Fibroblast of the aortic adventitia (primary cell): ENCODE measurements at places on chromosomes 11 and 22. TPM values are rescaled to one million over a fixed set of nuclear protein-coding genes. Genes with fewer than 3 reads are reported as not detected.

ENTHD1 gene
- total RNA-seq, result not detected in 2 replicates

MRGPRX4 gene
- total RNA-seq, result not detected in 2 replicates

TANGO2 gene
- total RNA-seq, result 25.7 and 41.7 TPM in 2 replicates

OR51G2 gene
- total RNA-seq, result not detected in 2 replicates

ASCL2 gene
- not detected in 2 replicates for total RNA-seq

TBX1 gene
- 2.8 TPM in 1 of 2 replicates, not detected in the other for total RNA-seq

ADORA2A gene
- 0.45 and 0.74 TPM in 2 replicates for total RNA-seq

ABTB2 gene
- 0.82 and 1.7 TPM in 2 replicates for total RNA-seq

SCO2 gene
- total RNA-seq, result 0.49 and 3.4 TPM in 2 replicates

CHRM1 gene
- total RNA-seq, result not detected in 2 replicates

OR52I2 gene
- not detected in 2 replicates for total RNA-seq

OR6A2 gene
- total RNA-seq, result 0.27 and 0.33 TPM in 2 replicates

DNA sequence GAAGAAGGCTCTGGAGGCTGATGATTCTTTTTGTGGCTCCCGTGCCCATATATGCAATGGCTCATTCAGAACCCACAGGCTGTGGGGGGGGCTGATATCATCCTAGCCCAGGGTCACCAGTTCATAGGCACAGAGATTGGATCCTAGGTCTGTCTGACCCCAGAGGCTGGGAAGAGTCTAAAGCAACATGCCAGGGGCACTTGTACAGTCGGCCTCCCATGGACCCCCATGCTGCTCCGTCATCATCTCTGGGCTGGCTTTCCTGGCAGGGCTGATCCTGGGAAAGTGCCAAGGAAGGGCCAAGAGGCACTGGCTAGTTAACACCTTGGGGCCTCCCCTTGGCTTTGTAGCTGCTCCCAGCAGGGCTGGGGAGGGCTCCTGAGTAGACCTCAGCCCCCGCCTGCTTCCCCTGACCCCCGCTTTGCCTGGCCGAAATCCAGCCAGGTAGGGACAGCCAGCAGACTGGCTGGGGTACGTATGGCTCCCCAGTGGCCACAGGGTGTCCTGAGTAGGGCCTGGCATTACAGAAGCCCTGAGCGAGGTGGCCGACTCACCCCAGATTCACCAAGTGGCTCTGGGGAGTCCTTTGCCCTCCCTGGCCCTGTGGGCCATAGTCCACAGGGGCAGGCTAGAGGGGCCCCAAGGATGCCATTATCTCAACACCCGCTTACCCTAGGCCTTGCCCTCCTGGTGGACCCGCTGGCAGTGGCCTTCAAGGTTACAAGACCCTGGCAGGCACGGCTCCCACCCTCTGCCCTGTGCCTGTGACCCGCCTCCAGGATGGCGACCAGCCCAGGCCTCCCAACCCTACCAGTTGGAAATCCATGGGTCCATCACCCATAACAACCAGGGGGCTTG lies 22.5 kb downstream of the FADS3 start:
- no peak for DNase-seq

- peak; percentile 91 for DNase-seq
Measured at GRCh38 chr11:86818462-86819192, 18.3 kb downstream of the PRSS23 start.

- DNase-seq, result peak; percentile 30
Measured at GRCh38 chr22:49789289-49790141, 38.2 kb downstream of the BRD1 start.

GRCh38 chr11:111909378-111909777 lies 2.2 kb downstream of the CRYAB start:
- no peak for DNase-seq

GRCh38 chr11:40104941-40105550 lies 1354.4 kb downstream of the LRRC4C start:
- DNase-seq, result no peak

GRCh38 chr11:131924457-131925201 lies 554.2 kb downstream of the NTM start:
- peak; percentile 65 for DNase-seq

DNA sequence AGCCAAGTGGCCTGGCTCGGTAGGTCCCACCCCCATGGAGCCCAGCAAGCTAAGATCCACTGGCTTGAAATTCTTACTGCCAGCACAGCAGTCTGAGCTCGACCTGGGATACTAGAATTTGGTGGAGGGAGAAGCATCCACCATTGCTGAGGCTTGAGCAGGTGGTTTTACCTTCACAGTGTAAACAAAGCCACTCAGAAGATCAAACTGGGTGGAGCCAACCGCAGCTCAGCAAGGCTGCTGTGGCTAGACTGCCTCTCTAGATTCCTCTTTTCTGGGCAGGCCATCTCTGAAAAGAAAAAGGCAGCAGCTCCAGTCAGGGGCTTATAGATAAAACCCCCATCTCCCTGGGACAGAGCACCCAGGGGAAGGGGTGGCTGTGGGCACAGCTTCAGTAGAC lies 22.3 kb upstream of the OR5B21 start:
- DNase-seq, result no peak

GRCh38 chr11:19472679-19473078 lies 231.9 kb upstream of the E2F8 start:
- peak; percentile 75 for DNase-seq

DNA sequence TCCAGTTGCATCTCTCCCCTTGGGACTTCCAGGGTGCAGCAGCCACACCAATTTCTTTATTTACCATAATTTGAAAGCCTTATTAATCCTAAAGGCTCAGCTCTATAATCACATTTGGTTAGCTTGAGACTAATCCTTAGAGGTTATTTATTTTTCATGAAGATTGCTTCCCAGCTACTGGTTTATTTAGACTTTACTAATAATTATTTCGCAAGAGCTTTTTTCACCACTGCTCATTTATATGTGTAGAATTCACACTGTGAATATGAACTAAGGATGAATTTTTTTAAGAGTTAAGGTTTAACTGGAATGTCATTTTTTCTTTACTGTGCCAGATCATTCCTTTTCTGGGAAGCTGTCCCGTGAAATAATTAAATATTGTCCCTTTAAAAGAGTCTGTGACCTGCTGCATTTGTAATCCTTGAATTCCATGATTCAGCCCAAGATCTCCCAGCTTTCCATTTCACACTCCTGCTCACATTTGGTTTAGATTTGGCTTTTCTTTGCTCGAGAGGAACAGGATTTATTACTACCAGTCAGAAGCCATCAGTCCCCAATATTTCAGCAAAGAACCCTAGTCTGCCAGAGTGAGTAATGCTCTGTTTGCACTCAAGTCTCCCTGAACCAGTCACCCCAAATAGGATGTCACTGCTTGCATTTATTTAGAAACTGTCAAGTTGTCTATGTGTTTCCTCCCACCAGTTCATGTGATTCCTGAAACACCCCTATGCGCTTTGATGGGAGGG lies 4.4 kb upstream of the CD44 start:
- DNase-seq, result peak; percentile 64

- no peak for DNase-seq
Measured at GRCh38 chr22:46659791-46660186, 39.6 kb downstream of the GRAMD4 start.

GRCh38 chr11:33013755-33014154 lies 1.9 kb upstream of the DEPDC7 start:
- no peak for DNase-seq

DNA sequence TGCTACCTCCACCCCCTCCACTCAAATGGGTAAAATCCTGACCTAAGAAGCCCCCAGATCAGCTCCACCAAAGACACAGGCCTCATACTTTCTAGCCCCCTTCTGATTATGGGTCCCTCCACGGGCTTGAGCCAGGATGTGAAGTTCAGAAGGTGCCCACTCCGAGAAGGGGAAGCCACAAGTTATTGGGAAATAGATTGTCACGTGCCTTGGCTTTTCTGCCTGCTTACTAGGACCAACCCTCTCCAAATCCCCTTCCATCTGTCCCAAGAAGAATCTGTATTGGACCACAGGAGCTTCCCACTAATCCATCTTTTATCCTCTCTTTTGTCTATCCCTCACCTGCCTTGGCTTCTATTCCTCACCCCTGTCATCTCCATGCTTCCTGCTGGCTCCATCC lies 3.0 kb upstream of the NRGN start:
- no peak for DNase-seq

DNA sequence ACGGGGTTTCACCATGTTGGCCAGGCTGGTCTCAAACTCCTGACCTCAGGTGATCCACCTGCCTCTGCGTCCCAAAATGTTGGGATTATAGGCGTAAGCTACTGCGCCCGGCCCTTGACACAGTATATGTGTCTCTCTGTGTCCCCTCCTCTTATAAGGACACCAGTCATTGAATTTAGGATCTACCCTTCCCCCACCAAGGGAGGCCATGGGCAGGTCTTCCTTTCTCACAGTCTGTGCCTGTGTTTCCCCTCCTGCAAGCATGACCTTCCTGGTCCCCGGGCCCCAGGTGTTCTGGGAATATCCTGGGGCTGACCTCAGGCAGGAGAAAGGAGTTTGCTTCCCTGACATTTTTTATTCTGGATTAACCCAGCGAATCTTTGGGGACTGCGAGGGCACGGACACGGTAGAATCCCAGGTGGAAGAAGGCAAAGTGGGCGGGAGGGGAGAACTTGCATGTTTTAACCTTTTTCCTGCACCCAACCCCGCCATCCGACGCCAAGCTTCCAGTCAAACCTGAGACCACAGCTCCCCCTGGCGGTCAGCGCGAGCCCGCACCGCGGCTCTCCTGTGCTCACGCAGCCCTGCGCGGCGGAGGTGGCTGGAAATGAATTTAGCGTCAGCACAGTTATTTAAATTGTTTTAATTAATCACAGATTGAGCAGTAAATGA lies 42.1 kb upstream of the ISX start:
- peak; percentile 4 for DNase-seq

DNA sequence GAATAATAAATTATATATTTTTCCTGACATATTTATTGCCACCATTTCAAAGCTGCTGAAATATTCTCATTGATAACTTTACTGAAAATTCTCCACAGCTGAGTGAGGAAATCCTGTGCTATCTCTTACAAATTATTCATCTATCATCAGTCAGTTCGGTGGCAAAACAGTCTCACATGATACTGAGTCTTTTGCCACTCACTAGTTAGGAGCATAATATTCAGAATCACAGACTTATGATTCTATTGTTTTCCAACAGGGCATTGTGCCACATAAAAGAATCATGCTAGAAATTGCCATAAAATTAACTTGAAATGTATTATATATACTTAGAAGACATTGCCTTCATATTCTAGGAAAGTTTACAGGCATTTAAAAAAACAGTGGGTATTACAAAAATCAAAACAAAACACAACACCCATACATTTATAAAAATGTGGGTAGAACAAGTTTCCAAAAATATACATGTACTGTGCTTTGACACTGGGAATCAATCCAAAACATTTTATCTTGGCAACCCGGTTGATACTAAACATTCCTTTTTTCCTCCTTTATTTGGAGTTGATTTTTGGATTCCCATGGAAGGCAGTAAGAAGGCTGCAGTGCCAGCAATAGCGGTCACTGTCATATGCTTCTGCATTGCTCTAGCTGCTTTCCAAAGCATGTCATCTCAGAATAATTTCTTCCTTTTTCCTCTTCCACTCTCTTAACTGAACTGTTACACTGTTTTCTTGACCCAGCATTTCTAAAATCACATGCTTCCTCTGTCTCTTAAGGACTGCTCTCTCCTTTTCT lies 42.5 kb downstream of the ATG16L2 start:
- peak; percentile 73 for DNase-seq

DNA sequence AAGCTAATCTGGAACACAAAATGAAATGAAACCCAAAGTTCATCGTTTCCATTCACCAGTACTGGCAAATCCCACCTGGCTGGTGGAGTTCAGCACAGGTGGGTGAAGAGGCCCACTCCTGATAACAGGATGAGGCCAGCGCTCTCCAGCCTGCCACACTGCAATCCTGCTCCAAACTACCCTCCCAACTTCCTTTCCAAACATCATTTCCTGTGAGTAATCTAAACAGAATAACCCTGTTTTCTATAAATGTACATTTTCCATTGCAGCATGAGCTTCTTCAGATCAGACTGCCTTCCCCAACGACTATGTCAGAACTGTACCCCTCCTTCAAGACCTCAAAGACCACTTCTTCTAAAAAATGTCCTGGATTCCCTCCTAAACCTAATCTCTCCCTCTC lies 15.9 kb upstream of the NFRKB start:
- DNase-seq, result peak; percentile 17

DNA sequence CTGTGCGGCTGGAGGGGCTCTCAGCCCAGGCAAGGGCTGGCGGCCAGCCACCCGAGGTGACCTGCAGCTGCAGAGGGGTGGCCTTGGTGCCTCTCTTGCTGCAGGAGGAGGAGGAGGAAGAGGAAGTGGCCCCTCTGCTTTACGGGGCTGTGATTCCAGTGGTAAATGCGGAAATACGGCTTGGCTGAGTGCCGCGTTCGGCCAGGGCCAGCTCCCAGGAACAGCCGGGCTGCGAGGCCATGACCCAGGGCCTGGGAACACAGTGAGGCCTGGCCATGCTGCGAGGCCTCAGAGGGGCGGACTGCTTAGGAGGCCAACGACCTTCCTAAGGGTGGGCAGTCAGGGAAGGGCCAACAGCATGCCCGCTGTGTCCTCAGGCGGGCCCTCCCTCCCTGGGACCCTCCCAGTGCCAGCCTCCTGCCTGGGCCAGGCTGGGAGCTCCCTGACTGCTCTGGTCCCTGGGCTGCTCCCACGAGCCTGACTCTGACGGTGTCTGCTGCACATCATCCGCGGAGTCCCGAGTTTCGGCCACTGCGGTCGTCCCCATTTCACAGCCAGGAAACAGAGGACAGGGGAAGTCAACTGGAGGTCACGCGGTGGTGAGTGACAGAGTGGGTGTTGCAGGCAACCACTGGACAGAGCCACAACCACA lies 20.8 kb upstream of the PPARA start:
- DNase-seq, result no peak

GRCh38 chr11:117022526-117022925 lies 75.7 kb downstream of the SIK3 start:
- no peak for DNase-seq

DNA sequence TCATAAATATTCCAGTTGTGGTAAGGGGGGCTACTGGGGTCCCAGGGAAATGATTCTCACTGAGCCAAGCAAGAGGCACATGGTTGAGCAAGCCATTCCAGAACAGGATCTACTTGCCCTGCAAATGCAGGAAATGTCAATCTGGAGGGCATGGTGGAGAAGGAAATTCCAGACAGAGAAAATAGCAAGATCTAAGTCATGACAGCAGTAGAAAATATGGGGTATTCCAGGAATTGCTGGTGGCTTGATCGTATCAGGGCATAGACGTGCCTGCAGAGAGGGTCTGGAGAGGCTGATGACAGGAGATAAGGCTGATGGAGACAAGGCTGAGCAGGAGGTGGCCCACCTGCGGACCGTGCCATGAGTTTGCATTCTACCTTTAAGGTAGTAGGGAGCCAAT lies 566.3 kb upstream of the CADM1 start:
- no peak for DNase-seq
